ENCODE measurements at places on chromosomes 2 and 18.
A peak's percentile ranks its signal among the peaks of the same experiment; 100 is the strongest.

GRCh38 chr2:207805566-207806226 lies 36.0 kb upstream of the FZD5 start:
- no peak for DNase-seq

- no peak for DNase-seq
Observed at GRCh38 chr2:219803294-219803693, 175.9 kb downstream of the SLC4A3 start.

DNA sequence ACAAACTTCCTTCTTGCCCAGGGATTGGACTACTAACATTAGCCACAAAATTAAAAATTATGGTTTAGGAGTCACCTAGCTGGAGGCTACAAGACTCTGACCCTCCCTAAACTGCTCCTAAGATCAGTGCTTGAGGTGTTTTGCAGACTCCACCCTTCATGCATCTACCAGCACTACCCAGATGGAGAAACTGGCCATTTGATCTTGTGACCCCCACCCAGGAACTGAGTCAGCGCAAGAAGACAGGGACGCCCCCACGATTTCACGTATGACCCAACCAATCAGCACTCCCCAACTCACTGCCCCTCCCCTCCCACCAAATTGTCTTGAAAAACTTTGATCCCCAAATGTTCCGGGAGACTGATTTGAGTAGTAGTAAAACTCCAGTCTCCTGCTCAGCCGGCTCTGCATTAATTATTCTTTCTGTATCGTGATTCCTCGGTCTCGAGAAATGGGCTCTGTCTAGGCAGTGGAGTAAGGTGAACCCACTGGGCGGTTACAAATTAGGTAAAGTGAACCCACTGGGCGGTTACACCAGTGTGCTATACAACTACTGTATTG lies 40.1 kb upstream of the CCDC88A start:
- DNase-seq = no peak

DNA sequence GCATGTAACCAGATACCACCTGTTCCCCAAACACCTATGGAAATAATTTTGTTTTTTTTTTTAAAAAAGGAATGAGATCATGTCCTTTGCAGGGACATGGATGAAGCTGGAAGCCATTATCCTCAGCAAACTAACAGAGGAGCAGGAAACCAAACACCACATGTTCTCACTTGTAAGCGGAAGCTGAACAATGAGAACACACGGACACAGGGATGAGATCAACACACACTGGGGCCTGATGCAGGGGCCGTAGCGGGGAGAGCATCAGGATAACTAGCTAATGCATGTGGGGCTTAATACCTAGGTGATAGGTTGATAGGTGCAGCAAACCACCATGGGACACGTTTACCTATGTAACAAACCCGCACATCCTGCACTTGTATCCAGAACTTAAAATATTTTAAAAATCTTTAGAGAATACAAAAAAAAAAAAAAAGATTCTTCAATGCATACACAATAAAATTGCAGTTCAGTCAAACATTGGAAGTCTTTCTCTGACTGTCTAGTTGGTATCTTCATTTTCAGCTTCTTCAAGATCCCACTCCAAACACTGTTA lies 11.6 kb upstream of the CASP10 start:
- no peak for DNase-seq

DNA sequence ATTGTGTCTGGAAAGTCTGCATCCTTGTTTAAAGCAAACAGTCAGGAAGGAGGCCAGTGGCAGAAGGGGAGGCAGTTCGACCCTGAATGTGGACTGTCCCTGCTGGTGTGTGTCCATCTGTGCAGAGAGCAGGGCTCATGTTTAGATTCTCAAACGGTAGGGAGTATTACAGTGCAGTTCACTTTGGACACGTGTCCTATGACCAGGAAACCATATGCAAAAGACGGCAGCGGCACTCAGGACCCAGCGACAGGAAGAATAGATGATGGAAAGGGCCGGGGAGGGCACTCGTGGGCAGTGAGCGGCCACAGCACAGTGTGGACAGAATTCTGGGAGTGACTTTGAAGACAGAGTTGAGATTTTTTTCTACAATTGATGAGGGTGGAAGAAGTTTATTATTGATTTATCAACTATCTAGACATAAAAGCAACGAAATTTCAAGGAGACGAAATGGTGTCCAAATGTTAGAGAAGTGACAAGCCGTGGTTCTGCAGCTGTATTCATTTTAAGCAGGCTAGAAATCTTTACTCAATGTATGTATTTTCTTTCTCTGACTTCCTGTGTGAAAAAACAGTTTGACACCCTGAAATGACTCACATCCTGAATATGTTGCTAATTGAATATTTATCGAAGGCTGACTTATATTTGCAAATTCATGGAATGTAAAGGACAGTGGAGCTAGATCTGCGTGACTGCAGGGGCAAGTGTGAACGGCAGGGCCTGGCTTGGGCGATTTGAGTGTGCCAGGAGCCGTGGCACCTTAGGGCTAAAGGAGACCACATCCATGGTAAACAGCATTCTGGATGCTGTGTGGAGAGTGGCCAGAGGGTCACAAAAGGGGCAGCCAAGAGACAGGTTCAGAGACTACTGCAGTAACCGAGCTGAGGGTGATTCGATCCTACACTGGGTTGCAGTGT lies 214.2 kb downstream of the PTGR3 start:
- no peak for DNase-seq

- no peak for DNase-seq
Observed at GRCh38 chr2:193253014-193253530, 1058.3 kb upstream of the TMEFF2 start.

GRCh38 chr2:202870431-202871299 lies 901 bp downstream of the ICA1L start:
- DNase-seq = peak; percentile 29

DNA sequence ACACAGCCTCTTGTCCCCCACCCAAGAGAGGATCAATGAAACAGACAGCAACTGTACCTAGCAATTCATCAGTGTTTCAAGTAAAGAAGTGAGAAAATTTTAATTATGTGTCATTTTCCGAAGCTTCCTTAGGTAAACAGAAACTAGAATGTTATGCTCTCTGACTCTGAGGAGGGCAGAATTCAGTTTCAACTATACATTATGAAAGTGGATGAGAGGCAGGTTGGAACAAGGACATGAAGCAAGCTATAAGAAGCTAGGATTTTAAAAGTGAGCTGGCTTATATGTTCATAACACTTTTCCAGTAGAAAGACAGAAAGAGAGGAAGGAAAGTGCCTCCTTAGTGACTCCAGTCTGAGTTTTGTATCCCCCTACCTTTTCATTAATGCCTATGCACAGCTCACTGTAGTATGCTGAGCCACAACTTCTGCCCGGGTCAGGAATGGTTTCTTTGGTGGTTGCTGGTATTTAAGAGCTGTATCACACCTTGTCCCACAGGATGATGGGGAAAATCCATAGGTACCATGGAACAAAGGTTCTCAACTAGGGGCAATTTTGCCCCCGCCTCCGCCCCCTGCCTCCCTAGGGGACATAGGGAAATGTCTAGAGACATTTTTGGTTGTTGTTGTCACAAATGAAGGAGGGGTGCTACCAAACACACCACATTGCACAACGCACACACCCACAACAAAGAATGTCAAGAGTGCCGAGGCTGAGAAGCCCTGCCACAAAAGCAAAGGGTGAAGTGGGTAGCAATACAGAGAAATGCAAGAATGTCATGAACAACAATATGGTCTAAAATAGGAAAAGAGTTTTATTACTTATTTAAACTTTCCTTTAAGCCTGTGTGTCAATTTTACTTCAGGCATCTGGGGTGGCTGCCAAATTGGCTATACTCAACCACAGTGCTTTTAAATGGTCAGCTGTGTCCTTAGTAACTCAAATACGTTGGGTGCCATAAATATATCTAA lies 161.0 kb upstream of the ZFP36L2 start:
- DNase-seq = no peak

- DNase-seq = no peak
Observed at GRCh38 chr2:230974096-230974913, 21.6 kb upstream of the SPATA3 start.

DNA sequence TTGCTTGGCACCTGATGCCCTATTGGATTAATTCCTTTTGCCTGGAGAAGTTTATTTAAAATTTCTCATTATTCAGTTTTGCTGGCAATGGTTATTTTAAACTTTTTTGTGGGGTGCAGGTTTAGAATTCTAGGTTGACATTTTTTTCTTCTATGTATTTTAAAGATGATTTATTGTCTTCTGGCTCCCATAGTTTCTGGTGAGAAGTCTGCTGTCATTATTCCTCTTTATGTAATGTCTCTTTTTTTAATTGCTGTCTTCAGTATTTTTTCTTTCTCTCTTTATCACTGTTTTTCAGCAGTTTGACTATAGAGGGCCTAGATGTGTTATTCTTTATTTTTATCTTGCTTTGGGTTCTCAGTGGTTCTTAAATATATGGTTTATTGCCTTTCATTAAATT lies 182.2 kb upstream of the STON1 start:
- no peak for DNase-seq

DNA sequence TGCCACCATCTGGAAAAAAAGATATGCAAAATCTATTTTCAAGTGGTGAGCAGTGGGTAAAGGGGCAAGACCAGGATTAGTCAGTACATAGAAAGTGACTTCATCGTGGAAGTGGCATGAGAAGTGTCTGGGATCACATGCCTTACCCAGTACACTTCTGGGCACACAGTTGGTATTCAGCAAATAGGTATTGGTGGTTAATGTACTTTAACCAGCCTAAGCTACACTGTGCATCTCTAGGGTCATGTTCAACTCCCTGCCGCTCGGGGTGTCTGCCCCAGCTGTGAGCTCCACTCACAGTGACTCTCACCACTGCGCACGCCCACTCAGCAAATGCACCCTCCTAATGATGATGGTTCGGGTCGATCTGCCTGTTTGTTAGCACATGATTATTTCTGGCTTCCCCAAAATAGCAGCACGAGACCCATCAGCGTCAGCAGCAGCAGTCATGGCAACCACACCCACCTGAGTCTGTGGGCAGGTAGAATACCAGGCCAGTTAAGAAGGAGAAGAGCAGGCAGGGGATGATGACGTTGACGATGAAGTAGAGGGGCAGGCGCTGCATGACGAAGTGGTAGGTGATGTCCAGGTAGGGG lies 11.1 kb downstream of the CHRNA1 start:
- no peak for DNase-seq

DNA sequence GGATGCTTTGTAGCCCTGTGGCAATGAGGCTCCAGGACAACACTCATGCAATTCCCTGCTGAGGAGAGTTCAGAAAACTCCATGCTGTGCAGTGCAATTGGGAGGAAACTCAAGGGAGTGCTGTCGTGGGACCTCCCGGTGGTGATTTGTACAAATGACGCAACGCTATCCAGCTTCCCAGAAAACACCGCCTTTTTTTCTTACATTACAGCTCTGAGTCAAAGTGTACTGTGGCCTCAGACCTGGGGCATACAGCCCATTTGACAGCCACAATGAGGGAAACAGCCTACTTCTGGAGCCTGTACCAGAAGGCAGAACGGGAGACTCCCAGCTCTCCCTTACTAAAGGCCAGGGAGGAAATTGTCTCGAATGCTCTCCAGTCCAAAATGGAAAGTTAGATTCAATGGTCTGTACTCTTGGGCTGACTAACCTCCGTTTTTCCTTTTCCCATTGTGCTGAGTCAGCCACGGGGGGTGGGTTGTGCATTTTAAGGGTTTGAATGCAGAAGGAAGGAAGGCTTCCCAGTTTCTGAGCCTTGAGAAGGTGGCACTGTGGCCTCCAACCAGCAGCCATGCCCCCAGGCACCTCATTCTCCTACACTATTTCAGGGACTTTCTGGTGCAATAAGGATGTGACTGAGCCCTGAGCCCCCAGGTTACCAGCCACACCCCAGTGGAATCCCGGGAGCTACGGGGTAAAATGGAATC lies 16.4 kb upstream of the CYP1B1 start:
- DNase-seq = no peak

GRCh38 chr2:8543383-8544170 lies 138.3 kb upstream of the ID2 start:
- peak; percentile 85 for DNase-seq

- DNase-seq = no peak
Observed at GRCh38 chr2:100823665-100824438, 3.9 kb downstream of the NPAS2 start.

- DNase-seq = no peak
Observed at GRCh38 chr2:127153691-127154158, 46.8 kb upstream of the BIN1 start.

DNA sequence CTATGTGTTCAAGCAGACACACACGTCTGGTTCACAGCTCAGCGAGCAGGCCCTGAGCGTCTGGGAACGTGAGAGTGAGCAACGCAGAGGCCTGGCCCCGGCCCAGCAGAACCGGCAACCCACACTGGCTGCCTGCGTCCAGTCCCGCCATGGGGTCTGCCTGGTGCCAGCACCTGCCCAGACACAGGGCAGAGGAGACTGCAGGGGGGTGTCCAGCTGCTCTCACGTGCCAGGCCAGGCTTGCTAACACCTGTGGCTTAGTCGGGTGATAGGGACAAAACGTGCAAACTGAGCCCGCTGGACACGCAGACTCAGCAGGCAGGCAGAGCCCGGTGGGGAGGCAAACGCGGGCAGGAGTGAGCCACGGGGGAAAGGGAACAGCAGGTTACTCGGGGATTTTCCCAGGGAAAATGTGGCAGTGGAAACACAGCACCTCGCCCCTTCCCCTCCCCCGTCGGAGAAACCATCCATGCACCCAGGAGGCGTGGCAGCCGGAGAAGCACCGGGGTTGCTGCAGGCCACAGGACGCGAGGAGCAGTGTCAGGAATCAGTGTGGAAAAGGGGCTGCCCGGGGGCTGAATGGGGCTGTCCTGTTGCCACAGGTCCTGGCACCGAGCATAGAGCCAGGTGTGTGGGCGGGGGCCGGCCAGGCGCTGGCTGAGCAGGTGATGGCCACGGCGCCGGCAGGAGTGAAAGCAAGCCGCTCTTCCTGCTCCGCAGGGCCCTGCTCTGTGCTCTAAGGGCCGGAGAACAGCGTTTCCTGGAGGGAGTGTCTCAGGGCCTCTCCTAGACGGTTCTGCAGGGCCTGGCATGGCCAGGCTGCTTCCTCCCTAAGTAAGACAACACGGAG lies 154.7 kb downstream of the HDAC4 start:
- DNase-seq = no peak

DNA sequence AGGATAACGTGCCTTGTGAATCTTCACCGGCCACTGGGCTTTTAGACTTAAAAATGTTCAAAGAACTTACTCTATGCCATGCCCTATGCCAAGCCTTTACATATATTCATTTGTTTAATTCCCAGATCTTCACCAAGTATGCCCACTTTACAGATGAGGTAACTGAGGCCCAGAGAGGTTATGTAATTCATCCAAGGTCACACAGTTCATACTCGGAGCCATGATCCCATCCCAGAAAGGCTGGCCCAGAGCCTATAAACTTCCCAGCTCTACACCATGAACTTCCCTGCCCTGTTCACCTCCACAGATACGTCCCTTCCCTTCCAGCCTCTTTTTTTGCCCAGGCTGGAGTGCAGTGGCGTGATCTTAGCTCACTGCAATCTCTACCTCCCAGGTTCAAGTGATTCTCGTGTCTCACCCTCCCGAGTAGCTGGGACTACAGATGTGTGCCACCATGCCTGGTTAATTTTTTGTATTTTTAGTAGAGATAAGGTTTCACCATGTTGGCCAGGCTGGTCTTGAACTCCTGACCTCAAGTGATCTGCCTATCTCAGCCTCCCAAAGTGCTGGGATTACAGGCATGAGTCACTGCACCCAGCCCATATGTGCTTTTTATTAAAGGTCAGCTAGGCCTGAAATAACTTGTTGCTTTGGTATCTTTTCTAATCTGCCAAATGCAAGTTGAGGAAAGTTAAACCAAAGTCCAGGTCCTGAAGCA lies 44.1 kb downstream of the MTHFD2 start:
- DNase-seq = no peak

- DNase-seq = no peak
Observed at GRCh38 chr2:156158808-156159207, 173.7 kb downstream of the NR4A2 start.

GRCh38 chr2:128690869-128691268 lies 372.2 kb upstream of the HS6ST1 start:
- no peak for DNase-seq

- DNase-seq = no peak
Observed at GRCh38 chr2:150911766-150912280, 349.8 kb downstream of the RBM43 start.
